ENCODE measurements at places on chromosomes 1 and 21. TPM values are rescaled to one million over a fixed set of nuclear protein-coding genes. Genes with fewer than 3 reads are reported as not detected.

DNA sequence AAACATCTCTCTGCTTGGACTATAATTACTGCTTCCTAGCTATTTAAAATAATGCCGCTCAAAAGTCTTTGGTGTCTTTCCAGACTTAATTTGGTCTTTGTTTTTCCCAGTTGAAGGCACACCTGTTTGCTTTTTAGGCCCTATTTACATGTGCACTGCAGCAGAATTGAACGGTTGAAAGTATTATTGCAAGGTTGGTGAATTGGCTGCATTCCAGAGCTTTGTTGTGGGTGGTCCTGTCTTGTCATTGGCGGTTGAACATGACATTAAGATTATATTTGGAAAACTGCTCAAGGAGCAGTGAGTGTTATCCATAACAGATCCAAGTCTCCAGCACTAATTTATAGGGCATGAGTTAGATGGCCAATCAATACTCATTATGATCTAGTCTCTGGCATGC lies 656.3 kb downstream of the PTPRC start:
- no peak for DNase-seq

GRCh38 chr1:108009603-108010195 lies 44.7 kb upstream of the VAV3 start:
- DNase-seq, result no peak

- no peak for DNase-seq
Observed at GRCh38 chr1:118535901-118536300, 350.9 kb upstream of the SPAG17 start.

GRCh38 chr1:76239470-76239918 lies 164.9 kb downstream of the ST6GALNAC3 start:
- DNase-seq, result no peak

DNA sequence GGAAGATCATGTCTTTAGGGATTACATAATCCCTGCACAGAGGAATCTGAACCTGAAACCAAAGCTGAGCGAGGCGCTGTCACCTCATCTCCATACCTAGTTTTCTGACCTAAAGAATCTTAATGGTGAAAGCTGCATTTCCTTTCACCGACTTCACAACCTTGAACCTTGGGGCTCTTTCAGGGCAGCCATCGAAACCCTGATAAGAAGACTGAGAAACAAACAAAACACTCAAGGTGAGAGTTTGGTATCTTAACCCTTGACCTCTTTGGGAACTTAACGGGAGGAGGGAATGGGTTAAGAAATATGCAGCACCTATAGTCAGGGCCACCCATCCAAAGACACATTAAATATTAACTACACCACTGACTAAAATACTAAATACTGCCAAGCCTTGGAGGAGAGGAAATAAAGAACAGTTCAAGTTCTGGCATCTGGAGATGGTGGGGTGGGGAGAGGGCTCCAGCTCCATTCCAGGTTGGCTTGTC lies 2.0 kb downstream of the C1orf116 start:
- DNase-seq, result no peak

DNA sequence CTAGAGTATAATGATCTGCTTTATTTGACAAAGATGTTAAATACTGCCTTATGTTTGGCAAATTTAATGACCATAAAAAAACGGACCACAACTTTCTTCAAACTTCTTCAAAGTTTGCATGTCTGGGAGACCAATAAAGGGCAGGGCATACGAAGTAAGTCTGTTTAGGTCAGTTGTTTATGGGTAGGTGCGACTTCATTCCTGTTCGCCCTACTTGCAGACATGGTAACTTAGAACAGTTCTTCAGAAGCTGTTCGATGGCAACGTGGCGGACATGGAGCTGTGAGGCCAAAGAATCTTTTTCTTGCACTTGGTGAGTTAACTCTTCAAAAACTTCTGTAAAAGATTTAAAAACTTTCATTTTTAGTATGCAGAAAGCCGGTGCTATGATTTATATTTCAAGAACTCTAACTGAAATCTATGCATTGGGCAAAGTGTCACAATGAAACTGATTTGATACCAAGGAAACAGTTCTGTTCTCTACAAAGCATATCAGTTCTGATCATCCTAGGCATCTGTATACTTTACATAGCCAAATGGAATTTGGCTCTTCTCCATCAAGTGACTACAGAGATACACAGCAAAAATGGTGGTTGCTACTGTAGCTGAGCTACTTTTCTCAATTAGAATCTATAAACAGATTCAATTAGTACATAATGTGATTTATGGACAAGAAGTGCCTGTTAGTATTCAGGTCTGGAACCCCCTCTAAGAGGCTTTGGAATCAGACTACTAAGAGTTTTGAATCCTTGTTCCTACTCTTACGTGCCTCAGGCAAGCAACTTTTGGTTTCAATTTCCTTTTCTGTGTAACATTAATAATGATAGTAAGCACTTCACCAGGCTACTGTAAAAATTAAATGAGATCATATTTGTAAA lies 25.7 kb downstream of the C21orf91 start:
- DNase-seq, result no peak

DNA sequence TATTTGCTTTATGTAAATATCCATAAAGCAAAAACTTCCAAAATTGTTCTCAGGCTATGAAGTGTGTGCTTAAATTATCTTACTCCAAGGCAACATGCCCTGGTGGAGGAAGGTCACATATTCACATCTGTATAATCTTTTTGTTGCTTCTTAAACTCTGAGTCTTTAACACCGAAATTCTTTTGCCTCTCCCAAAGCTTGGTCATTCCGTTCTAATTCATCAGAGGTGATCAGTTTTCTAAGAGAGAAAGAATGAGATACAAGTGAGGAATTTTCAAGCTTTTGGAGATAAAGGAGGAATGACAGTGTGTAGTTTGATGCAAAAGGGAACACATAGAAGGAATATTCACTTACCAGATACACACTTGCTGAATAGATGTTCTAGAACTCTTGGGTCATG lies 561.7 kb downstream of the LTN1 start:
- DNase-seq, result no peak

- DNase-seq, result no peak
Observed at GRCh38 chr1:20078711-20079110, 8.7 kb downstream of the PLA2G5 start.

DNA sequence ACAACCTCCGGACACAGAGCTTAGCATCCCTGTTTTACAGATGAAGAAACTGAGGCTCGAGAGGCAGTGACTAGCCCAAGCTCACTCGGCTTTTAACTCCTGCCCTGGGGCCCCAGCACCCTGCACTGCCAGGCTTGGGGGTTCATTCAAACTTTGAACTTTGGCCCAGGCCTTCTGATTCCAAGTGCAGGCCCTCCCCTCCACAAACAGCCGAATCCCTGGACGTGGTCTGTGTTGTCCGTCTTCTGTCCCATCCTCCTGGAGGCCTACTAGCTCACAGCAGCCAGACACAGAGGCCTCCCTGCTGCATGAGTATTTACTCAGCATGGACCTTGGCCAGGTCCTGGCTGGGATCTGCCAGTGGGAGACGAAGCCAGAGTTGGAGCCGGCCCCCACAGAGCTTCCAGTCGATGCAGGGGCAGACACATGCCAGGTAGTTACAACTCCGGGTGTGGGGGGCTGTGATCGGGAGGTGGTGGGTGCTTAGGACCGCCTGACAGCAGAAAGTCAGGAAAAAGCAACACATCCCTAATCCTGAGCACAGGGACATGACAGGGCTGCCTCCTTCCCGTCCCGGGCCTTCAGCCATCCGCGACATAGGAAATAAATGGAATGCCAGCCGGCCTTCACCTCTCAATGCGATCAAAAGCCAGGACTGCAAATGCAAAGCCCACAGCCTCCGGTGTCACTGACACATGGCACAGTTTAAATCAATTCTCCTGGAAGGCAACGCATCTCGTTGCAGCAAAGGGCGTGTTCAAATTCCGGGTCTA lies 7.4 kb downstream of the IFFO2 start:
- DNase-seq, result peak; percentile 74

- no peak for DNase-seq
Observed at GRCh38 chr1:168824418-168825065, 95.5 kb upstream of the DPT start.

DNA sequence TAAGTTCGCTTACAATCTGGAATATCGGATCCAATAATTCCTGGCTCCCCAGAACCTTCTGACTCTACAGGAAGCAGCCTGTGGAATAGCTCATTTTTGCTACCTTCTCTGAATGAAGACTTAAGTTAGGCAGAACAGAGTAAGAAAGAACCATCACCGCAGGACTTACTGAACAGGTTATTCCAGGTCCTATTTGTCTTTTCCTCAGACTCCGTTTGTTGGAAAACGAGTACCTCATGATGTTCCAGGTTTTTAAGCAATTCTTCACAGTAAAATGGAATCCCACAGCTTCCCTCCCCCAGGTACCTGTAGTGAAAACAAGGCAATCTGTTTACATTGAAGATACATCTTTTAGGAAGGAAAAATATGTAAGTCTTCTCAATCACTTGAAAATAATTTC lies 59.8 kb downstream of the ADCY10 start:
- no peak for DNase-seq

DNA sequence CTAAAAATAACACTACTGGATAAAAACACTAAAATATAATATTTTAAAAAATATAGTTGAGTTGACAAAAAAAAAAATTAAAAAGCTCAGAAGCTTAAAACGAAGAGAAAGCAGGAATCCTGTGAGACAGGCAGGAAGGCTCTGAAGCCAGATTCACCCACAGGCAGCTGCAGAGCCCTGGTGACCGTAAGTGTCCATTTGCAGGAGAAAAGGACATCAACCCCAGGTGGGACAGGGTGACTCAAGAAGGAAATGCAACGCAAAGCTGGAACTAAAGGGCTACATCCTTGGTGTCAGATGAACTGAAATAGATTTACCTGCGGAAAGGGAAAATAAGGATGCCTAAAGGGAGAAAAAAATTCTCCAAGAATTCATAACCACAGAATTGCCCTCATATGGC lies 46.8 kb downstream of the USP24 start:
- no peak for DNase-seq

DNA sequence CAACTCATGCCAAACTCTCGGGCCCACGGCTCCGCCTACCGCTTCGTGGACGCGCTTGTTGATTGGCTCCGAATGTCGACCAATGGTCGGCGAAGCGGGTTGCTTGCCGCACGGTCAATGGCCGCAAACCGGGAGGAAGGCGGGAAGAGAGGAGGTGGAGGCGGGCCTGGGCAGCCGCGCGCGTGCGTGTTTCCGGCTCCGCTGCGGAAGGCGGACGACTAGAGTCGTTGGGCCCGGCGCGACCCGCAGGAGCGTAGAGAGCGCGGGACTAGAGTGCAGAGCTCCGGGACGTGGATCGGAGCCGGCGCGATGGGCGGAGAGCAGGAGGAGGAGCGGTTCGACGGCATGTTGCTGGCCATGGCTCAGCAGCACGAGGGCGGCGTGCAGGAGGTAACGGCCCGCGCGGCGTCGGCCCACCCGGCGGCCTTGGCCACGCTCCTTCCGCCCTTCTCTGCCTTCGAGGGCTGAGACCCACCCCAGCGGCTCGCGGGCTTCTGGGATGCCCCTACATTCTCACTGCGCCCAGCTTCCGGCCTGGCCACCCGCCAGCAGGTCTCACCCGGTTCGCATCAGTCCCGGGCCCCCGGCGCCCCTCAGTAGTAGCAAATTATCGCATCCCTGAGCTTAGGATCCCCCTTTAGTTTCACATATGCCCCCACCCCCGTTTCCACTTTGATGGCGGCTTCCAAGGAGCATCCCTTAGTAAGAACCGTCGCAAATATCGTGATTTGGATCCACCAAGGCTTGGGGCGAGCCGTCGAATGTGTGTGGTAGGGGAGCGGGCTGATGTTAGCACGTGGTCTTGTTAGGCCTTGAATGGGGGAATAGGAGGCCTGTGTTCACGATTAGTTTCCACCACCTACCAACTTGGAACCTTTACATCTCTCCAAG lies at the start of gene NUDC:
TSS of gene NUDC (plus strand) at position 204 of the 891 bp plus-strand sequence. CDS start at position 310, 106 bp downstream.
- DNase-seq, result peak; percentile 98

- DNase-seq, result no peak
Observed at GRCh38 chr1:243363832-243364231, 108.0 kb downstream of the SDCCAG8 start.

DNA sequence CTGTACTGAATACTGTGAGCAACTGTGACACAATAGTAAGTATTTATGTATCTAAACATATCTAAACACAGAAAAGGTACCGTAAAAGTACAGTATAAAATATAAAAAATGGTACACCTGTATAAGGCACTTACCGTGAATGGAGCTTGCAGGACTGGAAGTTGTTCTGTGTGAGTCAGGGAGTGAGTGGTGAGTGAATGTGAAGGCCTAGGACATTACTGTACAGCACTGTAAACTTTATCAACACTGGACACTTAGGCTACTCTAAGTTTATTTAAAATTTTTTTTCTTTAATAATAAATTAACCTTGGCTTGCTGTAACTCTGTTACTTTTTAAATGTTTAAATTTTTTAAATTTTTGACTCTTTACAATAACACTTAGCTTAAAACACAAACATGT lies 24.5 kb upstream of the SHCBP1L start:
- no peak for DNase-seq

DNA sequence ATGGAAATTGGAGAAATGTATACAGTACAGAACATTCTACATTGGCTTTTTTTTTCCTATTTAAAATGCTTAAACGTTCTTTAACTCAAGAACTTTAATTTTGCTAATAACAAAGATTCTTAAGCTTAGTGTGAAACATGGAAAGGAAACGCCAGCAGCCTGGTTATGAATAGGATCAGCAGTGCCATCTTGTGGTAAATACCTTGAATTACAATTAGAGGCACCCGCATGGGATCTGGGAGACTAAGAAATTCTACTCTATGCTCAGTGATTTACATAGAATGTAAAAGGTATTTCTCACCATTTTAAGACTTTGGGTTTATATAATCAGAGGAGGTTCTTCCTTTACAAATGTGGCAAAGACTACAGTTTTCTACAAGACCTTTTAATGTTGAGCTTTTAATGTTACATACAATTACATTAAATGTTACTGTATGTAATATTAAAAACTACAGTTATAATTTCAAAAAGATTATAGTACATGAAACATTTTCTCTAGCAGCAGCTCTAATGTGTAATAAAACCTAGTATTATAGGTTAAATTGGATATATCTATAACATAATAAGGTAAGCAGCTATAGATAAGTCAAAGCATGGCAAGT lies 32.1 kb upstream of the APOBEC4 start:
- peak; percentile 77 for DNase-seq

- no peak for DNase-seq
Observed at GRCh38 chr1:45038661-45039364, 26.8 kb downstream of the UROD start.

DNA sequence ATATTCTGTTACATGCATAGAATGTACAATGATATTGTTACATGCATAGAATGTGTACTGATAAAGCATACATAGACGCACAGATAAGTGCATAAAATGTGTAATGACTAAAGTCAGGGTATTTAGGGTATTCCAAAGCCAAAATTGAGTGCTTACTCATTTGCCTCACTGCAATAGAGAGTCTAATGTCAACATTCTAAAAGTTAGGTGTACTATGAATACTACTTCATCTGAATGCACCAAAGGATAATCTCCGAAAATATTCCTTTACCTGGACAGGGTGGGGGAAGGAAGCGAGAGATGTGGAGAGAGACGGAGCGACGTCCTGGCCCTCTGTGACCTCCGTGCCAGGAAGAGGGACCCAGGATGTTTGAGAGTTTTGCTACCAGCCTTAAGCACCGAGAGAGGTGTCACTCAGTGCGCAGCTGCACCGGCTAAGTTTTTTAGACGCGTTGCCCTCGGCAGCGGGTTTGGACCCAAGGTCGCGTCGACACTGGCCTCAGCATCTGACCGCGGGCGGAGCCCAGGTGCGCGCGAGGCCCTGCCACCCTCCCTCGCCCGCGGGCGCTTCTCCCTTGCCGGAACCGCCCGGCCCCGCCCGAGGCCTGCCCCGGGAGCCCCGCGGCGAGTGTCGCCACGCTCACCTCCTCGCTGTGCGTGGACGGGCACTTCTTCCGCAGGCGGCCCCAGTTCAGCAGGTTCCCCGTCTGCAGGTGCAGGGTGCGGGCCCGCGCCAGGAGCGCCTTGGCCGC lies 660 bp downstream of the GCLM start:
- DNase-seq, result peak; percentile 68

FLAD1 gene
- total RNA-seq, result 25.6 TPM

ITLN2 gene
- total RNA-seq, result 1.3 TPM
